Mesothelial cell of epicardium (in vitro differentiated cells): ENCODE measurements at places on chromosomes 1 and 21. TPM values are rescaled to one million over a fixed set of nuclear protein-coding genes. Genes with fewer than 3 reads are reported as not detected.
A peak's percentile ranks its signal among the peaks of the same experiment; 100 is the strongest.

CITED4 gene
- total RNA-seq = 14.2 to 14.6 TPM (median 14.4 TPM) in 3 replicates

MORC3 gene
- 32.6 to 35.2 TPM (median 33.0 TPM) in 3 replicates for total RNA-seq

GRCh38 chr21:43574741-43575472 lies 84.4 kb downstream of the HSF2BP start:
- no peaks in the 10 kb centered on the region for H3K27me3 ChIP-seq
- H3K36me3 ChIP-seq = peaks cover 3% of the 10 kb centered on the region
- no peak overlapping the region for H3K27ac ChIP-seq
- no peaks in the 10 kb centered on the region for H3K4me1 ChIP-seq

- H3K27me3 ChIP-seq = no peaks in the 10 kb centered on the region
- H3K27ac ChIP-seq = no peak overlapping the region
- H3K4me3 ChIP-seq = no peak overlapping the region
- H3K4me1 ChIP-seq = peaks cover 4% of the 10 kb centered on the region
- H3K36me3 ChIP-seq = peaks cover 3% of the 10 kb centered on the region
These were observed 26.4 kb downstream of the MFSD2A start for GRCh38 chr1:39981385-39981784.

DNA sequence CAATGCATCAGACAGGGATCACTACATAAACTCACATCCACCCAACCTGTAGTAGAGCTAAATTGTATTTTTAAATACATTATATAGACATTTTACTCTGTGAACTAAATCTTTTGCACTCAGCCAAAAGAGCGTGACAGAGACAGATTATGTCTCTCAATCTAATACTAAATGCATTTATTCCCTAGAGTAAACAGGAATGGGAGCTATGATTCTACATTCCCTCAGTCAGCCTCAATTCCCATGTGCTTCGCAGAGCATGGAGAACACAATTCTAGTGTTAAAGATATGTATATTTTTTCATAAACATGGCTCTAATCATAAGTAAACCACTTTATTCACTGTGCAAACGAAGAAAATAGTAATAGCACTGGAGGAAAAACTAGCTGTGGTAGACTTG lies 16.5 kb downstream of the PIGK start:
- H3K4me1 ChIP-seq = no peaks in the 10 kb centered on the region
- H3K36me3 ChIP-seq = peaks cover 13% of the 10 kb centered on the region
- H3K27me3 ChIP-seq = no peaks in the 10 kb centered on the region
- no peak overlapping the region for H3K4me3 ChIP-seq
- DNase-seq = no peak

- DNase-seq = no peak
- H3K4me3 ChIP-seq = no peak overlapping the region
- H3K36me3 ChIP-seq = no peaks in the 10 kb centered on the region
- peak overlapping the region; percentile 72 for H3K27ac ChIP-seq
These were observed 122.1 kb upstream of the RGS1 start for GRCh38 chr1:192453360-192453992.
